Activated T-helper 2 cell treated with anti-CD3 and anti-CD28 coated beads, Interferon-gamma antibody, Interleukin-2, Interleukin-4, amounts not matched to agents 10 μg/mL and 5 μg/mL and 100 μg/mL, durations not matched to agents 14 hours and 24 hours and 36 hours (primary cell): ENCODE measurements at places on chromosomes 1 and 21. TPM values are rescaled to one million over a fixed set of nuclear protein-coding genes. Genes with fewer than 3 reads are reported as not detected.

Gene ERICH3
- not detected in 2 replicates for total RNA-seq

Gene PRAMEF13
- total RNA-seq, result not detected in 2 replicates

Gene SLAMF1
- 74.6 and 78.8 TPM in 2 replicates for total RNA-seq

Gene S100A7
- total RNA-seq, result not detected in 2 replicates

Gene ADPRS
- 33.6 and 35.3 TPM in 2 replicates for total RNA-seq

Gene TFF2
- total RNA-seq, result not detected in 2 replicates

Gene BTBD19
- total RNA-seq, result 17.0 and 19.8 TPM in 2 replicates
